ENCODE measurements at places on chromosomes 1 and 21.

DNA sequence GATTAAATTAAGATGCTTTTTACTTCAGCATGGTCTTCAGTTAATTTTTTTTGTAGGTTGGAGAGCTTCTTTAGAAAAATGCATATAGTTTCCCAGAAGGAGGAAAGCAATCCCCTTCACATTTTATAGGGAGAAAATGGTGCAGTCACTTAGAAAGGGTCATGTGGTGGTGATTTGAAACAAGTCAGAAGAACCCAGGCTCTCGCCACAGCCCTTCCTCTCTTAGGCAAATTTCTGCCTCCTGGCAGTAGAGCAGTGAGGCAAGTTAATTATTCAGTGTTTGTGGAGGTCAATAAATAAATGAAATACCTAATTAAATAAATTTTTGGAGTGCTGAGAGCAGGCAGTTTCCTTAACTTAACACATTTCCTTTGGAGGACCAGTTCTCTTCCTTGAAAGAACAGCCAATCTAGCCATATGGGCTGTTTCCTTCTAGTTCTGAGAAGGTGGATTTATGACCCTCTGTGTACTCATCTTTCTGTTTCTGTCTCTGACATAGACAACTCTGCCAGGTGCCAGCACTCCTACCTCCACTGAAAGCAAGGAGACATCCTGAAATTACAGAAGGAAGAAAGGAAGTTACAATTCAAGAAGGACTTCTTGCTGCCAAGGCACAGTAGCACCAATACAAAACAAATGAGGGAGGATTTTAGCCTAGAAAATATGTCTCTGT lies 19.0 kb upstream of the POGZ start:
- DNase-seq: no peak

DNA sequence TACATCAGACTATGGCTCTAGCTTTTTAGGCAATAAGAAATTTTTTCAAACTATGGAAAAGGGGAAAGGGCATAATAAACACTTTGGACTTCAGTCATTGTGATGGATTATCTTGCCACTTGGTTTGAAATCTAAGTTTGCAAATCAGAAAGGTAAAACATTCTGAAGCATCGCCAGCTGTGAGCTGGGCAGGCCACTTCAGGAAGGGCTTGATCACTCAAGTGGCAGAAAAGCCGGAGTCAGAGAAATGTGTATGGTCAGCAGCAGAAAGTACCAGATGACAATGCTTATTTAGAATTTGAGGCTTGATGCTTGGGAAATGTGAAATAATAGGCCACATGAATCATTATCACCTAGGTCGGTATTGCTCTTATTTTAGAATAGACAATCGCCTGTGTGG lies 79.7 kb downstream of the ZNF648 start:
- DNase-seq: no peak

GRCh38 chr1:192045131-192045530 lies 113.1 kb upstream of the RGS18 start:
- DNase-seq: no peak

DNA sequence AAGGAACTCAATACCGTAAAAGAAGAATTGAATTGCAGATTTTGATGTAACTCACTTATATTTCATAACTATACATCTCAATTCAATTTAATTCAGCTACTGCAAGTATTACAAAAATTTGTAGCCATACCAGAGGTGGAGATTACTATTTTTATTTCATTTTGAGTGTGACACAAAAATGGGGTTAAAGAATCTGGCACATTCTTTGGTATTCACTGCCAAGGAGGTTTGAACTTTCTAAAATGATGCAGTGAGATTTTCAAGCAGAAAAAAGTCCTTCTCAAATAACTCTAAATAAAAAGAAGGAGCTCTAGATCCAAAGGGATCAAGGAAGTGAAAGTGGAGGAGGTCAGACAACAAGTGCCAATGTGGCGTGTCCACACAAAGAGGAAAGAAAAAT lies 569.0 kb downstream of the DPYD start:
- no peak for DNase-seq

DNA sequence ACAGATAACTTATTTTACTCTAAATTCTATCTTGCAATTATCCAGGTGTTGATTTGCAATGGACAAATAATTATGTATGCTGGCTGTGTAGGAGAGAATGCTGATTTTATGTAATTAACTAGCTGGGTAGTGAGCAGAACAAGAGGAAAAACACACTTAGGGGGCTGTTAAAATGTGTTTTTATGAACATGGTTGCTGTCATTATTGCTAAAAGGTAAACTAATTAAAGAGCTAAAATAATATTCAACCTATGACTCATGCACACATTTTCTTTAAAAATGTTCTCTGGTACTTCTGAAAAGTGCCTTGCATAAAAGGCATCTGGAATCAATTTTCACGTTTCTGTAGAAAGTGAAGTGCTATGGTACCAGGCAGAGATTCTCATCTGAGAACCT lies 192.8 kb upstream of the C8B start:
- DNase-seq: no peak

DNA sequence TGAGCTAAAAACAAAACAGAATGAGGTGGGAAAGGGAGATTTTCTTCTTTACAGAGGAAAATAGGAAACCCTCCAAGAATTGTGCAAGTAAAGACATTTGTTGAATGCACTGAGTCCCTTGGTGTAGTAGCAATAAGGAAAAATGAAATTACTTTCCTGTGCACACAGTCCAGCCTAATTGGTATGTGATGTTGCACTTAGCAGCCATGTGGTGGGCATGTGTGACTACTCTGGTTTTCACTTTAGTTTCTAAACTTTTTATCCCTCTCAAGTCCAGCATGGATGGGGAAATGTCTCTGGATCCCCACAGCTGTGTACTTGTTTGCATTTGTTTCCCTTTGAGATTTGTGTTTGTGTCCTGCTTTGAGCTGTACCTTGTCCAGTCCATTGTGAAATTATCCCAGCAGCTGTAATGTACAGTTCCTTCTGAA lies 7.1 kb upstream of the AGO3 start:
- no peak for DNase-seq

DNA sequence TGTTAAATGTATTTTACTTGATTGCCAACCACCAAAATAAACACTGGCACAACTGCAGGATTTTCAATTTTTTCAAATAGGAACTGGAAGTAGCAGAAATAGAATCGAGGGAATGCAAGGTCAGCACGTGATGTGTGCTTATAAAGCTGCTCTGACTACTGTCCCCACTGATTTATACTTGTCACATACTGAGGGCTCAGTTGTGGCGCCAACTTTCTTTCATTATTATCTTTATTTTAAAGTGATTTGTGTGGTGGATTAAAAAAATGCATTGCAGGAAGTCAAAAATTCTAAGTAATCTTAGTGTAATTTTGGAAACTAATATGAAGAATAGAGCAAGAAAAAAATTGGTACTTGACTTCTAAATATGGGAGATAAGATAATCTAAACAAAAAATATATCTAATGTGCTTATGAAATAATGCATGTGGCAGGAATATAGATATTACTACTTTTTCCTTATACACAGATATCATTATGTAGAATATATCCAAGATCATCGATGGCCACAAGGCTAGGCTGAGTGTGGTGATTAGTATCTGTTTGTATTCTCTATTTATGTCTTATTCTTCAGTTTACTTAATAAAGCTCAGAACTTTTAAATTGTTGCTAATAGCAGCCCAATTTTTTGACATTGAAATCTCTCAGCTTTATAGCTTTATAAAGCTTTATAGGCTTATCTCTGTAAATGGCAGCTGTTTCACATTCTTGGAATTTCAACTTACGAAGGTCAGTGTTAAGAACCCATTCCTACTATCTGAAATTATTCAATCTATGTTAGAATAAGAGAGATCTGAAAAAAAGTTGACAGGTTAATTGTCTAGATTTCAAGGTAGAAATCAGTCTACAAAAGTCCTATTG lies 404.5 kb upstream of the ADAMTS5 start:
- DNase-seq: no peak

DNA sequence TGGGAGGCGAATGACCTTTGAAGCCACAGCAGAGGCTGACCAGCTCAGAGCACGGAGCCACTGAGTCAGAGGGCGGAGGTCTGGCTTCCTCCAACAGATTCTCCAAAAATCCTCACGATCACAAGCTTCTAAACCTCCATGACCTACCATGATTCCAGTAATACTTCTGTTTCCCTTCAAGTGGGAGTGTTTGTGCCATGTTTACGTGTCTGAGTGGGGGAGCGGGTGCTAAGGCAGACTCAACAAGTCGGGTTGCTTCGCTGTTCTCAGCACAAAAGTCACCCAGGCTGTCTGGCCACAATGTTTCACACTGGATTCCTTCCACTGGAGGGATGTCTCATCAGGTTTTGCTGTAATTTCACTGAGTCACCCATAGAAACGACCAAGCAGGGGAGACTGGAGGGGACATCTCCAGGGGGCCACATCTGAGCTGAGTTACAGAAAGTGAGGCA lies 86.2 kb downstream of the SLC66A1 start:
- DNase-seq: no peak

GRCh38 chr1:67759692-67760029 lies 73.6 kb downstream of the GNG12 start:
- no peak for DNase-seq

- DNase-seq: no peak
These were observed 756 bp downstream of the ANKRD13C start for GRCh38 chr1:70353601-70354331.

GRCh38 chr1:92797961-92798360 lies 13.1 kb upstream of the EVI5 start:
- no peak for DNase-seq

GRCh38 chr1:214292322-214292721 lies 11.4 kb downstream of the SMYD2 start:
- no peak for DNase-seq

- DNase-seq: no peak
These were observed 26.6 kb downstream of the IL6R start for GRCh38 chr1:154431586-154432373.
